NCI-H1694 (cell line): ENCODE measurements at places on chromosomes 5 and 9.
A peak's percentile ranks its signal among the peaks of the same experiment; 100 is the strongest.

- no peak for DNase-seq
Measured at GRCh38 chr9:135507104-135508035, 6.9 kb downstream of the MRPS2 start.

DNA sequence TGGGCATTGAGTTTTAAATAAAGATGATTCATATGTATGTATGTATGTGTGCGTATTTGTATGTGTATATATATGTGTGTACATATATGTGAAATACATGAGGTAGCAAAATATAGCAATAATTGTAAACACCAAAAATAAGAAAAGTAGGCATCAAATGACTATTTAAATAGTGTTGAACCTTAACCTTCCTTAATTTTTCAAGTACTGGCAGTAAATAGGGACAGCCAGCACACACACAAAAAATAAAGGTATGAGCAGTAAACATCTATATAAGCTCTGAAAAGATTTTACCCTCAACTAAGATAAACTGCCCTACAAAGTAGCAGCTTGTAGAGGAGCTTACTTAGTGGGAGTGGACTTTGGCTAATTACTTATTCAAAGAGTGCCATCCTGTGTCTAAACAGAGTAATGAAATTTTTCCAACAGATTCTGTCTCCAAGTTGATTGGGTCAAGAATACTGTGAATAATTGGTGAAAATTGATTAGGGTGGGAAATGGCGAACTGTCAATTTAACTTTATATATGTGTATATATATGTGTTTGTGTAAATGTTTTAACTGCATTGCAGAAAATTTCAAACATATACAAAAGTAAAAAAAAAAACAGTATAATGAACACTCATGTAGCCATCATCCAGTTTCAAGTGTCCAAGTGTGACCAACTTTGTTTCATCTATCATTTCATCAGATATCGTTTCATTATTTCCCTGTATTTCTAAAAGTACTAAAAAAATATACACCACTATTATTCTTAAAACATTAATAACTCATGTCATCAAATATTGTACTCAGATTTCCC, 2.0 kb upstream of the ADAMTS6 start:
- peak; percentile 22 for DNase-seq

DNA sequence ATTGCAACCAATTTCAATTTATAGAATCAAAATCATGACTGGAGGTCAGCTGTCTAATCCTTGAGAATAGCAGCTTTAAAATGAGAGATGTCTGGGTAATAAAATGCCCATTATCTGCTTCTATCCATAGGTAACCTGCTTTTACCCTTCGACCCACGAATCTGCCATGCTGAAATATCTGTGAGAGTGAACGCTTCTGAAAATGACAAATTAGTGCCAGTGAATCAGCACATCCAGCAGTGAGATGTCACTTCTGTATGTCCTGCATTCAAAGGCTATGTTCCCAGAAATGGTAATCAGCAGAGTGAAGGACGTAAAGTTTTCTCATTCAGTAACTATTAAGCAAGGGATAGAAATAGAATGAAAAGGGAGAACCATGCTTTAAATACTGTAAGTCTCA, 532.4 kb upstream of the ITGA1 start:
- DNase-seq = no peak

DNA sequence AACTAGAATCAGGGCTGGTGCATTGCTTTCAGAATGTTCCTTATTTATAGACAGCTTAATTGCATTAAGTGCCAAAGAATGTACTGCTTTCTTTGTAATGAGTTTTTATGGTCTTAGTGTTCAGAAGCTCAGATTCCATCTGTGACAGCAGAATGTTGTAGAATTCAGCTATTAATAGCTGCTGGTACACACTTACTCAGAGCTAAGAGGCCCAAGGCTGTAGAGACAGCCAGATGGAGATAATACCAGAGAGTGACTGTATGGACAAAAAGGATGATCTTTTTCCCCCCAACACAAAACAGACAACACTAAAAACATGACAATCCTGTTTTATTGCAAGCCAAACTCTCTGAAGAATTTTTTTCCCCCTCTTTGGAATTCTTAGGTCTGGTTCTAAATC, 50.2 kb downstream of the PPP2R2B start:
- DNase-seq = peak; percentile 51

DNA sequence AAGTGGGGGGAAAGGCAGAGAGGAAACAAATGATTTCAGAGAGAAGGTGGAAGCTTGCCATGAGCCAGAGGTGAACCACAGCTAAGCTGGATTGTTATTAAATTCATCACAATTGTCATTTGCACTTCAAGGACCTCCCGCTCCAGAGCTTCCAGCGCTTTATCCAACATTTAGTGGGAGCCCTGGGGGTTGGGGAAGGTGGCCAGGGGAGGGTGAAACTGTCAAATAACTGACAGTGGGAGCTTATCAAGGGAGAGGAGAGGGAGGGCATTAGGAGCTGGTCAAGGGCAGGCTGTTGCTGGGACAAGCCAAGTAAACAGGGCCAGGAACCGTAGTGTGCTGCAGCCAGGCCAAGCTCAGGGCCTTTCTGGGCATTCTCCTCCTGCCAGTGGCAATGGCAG, 71.5 kb downstream of the SIL1 start:
- no peak for DNase-seq

DNA sequence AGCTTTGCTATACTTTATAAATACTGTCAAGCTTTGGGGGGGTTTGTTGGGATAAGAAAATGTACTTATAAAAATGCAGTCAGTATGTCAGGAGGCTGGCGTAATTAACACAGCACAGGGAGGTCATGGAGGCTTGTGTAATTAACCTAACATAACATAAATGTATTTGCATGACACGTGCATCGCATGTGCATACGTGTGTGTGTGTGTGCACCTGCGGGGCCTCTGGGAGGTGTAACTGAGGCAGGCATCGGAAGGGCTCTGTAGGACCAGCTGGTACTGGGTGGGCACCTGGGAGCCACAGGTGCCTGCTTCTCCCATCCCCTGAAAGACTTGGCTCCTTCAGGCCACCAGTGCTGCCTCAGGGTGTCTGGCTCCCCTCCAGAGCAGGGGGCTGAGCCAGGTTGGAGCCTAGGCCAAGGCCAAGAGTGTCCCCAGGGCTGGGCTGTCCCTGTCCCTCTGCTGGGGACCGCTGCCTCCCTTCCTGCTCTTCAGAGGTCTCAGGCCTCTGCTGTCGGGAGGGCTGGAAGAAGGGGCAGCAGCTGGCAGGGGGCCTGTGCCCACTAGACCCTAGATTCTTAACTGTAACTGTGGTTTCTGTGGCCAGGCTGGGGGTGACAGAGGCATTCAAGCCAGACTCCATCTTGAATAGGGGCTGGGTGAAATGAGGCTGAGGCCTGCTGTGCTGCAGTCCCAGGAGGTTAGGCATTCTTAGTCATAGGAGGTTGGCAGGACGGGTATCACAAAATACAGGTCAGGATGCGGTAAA, 9.0 kb downstream of the FCN2 start:
- DNase-seq = no peak

DNA sequence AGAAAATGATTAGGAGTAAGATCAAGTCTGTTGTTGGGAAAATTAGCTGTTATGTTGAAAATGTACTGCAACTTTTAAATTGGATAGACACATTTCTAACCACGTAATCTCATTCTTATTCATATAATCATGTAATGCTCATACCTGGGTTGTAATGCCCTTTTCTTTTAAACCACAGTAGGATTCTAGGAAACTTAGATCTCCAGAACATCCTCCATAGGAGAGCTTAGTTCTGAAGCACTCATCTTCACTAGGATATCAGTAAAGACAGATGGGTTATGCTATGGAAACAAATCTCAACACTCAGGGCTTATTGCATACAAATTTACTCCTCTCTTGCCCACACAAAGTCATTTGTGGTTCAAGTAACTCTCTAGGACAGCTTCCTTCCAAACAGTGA, 34.8 kb upstream of the ANXA1 start:
- no peak for DNase-seq

GRCh38 chr5:31563216-31563615, 31.1 kb downstream of the C5orf22 start:
- no peak for DNase-seq

GRCh38 chr5:74232276-74232675, 408.3 kb downstream of the ENC1 start:
- no peak for DNase-seq

GRCh38 chr9:121450241-121450640, 49.4 kb downstream of the GGTA1 start:
- no peak for DNase-seq

- no peak for DNase-seq
Measured at GRCh38 chr5:93401634-93402213, 179.3 kb downstream of the NR2F1-AS1 start.

DNA sequence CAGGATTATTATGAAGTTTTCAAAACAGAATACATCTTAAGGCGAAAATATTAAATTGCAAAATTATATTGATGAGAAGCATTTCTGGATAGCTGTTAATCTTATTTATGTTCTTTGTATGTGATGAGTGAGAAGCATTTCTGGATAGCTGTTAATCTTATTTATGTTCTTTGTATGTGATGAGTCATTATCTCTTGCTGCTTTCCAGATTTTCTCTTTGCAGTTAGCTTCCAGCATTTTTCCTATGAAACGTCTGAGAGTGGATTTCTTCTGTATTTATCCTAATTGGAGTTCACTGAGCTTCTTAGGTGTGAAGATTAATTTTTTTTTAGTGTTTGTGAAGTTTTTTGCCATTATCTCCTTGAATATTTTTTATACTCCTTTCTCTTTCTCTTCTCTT, 8.2 kb downstream of the TMEM232 start:
- DNase-seq = no peak

GRCh38 chr9:87826331-87826730, 56.3 kb upstream of the SPATA31E1 start:
- no peak for DNase-seq

DNA sequence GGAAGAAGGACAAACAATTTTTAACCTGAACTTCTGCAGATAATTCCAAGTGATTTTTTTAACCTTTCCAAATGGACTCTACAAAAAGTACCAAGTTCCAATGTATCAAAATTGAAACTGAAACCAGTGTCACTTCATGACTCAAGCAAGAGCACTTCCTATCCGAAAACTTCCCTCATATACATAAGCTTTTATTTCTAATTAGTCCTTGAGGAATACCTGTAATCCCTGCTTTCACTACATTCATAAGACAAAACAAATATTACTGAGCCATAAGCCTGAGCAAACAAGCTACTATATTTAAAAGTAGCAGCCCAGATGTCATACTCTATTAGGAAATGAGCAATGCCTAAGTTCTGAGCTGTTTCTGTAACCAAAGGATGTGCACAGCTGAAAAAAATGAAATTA, 224.4 kb downstream of the EBF1 start:
- DNase-seq = no peak

GRCh38 chr5:10192309-10192708, 57.4 kb downstream of the ATPSCKMT start:
- DNase-seq = no peak

DNA sequence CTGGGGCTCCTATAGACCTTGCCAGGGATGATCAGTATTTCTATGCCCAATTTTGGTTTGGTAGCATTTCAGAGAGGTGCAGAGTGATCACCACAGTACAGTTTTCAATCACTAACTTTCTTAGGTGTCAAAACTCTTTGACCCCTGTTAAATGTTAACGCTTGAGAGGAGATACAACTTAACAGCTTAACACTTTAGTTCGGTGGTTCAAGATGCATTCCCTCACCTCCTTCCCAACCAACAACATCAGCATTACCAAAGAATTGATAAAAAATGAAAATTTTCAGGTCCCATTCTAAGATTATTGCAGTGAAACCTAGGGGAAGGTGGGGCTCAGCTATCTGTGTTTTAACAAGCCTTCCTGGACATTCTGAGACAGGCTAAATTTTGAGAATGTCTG, 16.2 kb downstream of the ALDH1A1 start:
- DNase-seq = no peak

DNA sequence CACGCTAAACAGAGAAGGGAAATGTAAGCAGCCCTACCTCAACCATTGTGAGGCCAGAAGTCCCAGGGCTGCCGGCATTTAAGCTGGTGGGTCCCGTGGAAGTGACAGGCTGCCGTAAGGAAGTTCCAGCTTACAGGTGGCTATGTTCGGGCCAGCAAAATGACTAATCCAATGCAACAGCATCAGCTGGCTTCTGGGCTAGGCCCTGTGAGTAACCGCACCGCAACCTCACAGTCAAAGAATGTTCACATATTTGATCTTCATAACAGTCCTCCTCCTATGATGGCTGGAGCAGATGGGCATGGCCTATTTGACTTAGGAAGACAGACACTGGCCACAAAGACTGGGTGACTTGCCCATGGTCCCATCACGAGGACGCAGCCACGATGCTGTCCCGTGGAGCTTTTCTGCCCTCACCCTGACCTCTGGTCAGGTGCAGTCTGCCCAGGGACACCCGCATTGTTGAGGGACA, 88.2 kb downstream of the LIFR start:
- DNase-seq = no peak

DNA sequence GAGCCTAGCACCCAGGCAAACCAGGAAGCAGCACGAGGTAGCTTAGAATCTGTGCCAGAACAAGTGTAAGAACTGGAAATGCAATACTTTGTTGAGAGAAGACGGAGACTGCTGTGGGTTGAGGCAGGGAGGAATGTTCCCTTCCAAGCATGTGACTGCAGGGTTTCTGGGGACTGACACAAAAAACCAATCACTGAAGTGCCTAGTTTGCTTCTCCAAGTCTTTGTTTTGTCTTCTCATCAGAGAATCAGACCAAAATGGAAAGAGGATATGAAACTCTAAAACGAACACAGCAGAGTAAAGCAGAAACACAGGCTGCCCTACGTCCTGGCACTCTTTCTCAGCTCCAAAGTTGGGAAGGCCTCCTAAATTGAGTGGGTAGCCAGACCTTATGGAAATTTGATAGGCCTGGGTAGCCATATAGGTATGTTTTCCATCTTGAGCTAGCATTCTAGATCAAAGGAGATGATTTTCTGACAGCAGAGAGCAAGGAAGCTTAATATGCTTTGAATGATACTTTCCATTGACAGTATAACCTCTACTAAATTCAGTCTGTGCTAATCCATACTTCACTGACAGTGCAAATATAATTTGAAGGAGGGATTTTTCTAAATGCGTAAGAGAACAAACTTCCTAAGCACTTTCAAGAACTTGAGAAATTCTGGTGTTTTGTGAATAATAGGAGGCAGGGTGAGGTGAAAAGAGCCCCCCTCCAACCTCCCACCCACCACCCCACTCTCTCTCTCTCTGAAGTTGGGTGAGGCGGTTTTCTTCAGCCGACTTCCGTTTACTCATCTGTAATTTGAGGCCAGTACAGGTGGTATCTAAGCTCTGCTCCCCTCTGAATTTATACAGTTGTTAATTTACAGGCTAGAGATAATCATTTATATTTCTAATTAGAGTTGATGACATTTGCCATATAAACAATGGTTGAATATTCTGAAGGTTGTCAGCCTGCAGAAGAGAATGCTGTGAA, 5.5 kb downstream of the ADRB2 start:
- no peak for DNase-seq

GRCh38 chr5:144100702-144101101, 69.8 kb downstream of the YIPF5 start:
- DNase-seq = no peak

- no peak for DNase-seq
Measured at GRCh38 chr5:77409870-77410621, 82.1 kb downstream of the WDR41 start.
